ENCODE measurements at places on chromosomes 1 and 21. TPM values are rescaled to one million over a fixed set of nuclear protein-coding genes. Genes with fewer than 3 reads are reported as not detected.

Gene KLHDC8A
- not detected for total RNA-seq

DNA sequence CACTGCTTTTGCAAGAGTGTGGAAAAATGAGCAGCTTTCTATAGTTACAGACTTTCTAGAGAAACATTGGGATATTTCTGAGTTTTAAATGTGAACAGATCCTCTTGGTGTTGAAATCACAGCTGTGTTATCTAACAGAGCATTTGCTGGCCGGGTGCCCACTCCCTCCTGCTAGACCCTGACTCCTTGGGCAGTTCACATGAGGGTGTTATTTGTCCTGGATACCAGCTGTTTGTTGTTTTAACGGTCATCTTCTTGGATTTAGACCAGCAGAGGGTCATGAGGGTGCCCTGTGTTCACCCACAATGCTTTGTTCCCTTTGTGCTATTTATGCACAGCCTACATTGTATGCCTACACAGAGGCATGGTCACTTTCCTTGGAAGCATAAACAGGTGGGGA is 67.1 kb downstream of the CENPF start:
- DNase-seq: no peak

Gene WARS2
- 21.8 TPM for total RNA-seq

GRCh38 chr1:9078015-9078751 is 8.7 kb upstream of the SLC2A5 start:
- DNase-seq: no peak

Gene C2CD4D
- 2.2 TPM for total RNA-seq

GRCh38 chr1:29264773-29265389 is 28.6 kb downstream of the PTPRU start:
- DNase-seq: no peak

- no peak for DNase-seq
Observed at GRCh38 chr1:173503391-173503790, 26.3 kb downstream of the PRDX6 start.

Gene EEIG2
- total RNA-seq: 5.0 TPM

GRCh38 chr1:160534823-160535605 is 12.0 kb upstream of the SLAMF6 start:
- no peak for DNase-seq

DNA sequence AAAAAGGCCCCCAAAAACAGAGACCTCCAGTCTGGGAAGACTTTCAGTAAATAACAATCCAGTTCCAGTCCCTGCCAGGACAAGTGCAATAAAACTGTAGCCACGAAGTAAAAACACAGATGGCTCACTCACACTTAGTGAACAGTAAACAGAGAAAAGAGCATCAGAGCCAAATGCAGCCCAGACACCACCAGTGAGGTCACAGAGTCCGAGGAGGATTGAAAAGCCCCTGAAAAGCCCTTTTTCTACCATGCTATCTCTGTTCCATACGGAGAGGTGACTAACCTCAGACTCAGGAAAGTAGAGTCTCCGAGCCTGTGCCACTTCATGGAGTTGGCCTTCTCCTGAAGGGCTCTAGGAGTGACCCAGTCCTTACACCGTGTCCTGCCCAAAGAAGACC is 84.5 kb downstream of the COLGALT2 start:
- no peak for DNase-seq

DNA sequence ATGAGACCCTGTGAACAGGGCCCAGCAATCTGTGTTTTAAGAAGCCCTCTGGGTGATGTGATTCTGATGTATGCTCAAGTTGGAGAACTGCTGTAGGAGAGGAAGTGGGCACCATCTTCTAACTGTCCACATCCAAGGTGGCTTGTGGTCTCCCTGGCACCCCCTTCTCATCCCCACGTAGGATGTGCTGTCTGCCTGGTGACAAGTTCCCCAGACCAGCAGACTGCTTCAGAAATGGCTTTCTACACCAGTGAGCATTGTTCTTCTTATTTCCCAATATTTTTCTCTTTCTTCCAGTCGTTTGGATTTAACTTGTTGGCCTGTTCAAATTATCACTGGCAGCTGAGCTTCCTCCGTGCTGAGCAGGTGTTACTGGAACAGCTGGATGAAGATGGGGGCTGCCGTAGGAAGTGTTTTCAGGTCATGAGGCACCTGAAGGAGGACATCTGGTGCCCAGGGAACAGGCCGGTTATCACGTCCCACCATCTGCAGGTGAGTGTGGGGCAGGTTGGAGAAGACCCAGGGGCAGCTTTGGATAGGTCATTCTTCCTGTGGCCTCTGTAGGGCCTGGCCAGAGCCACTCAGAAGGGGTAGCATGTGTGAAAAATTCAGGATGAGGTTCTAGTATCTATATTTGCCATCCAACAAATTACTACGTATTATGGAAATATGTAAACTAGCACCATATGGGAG is 16.8 kb downstream of the MAB21L3 start:
- DNase-seq: no peak

- DNase-seq: no peak
Observed at GRCh38 chr1:5456090-5456811, 536.0 kb downstream of the NPHP4 start.

GRCh38 chr1:153253693-153254092 is 5.8 kb upstream of the LORICRIN start:
- no peak for DNase-seq

DNA sequence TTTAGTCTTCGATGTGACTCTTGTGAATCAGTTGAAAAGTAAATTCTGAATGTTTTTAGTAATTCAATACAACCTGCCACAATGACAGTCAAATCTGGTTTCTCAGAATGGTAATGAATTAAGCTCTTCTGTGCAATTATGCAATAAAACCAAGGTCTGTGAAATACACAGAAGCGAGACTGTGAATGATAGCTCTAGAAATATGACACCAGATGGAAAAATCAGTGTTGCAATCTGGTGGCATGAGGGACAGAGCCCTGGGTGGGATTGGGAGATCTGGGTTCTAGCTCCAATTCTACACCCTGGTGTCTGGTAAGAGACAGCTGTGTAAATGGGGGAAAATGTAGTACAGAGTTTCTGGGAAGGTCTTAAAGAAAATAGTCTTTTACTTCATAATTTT is 586.4 kb upstream of the ZRANB2 start:
- no peak for DNase-seq

GRCh38 chr1:147892216-147892615 is 10.4 kb upstream of the GJA8 start:
- DNase-seq: no peak

DNA sequence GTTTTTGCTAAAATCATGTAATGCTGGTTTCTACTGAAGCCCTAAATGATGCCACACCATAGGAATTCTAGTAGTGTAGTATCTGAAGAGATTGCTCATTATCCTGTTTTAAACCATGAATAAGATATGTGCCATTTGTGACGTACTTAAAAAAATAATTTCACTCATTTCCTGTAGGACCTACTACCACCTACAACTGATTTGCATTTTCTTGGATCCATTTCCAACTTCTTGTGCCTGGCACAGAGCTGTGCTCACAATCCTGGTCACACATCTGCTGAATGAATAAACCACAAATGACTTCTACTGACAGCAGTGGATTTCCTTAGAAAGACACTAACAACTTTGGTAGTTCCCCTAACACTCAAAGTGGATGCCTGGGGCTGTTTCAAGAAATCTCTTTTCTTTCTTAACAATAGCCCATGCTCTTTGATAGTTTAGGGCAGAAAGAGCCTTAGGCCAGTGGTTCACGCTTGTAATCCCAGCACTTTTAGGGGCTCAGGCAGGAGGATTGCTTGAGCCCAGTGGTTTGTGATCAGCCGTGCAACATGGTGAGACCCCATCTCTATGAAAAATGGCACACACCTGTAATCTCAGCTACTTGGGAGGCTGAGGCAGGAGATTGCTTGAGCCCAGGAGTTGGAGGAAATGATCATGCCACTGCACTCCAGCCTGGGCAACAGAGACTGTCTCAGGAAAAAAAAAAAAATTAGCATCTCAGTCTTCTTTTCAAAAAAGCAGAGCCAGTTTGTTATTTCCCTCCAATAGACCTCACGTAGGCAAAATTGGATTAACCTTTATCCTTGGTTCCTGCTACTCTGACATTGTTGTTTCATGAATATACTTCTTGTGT is 13.0 kb upstream of the BATF3 start:
- DNase-seq: no peak

GRCh38 chr1:81809808-81810207 is 9.1 kb downstream of the ADGRL2 start:
- DNase-seq: no peak

DNA sequence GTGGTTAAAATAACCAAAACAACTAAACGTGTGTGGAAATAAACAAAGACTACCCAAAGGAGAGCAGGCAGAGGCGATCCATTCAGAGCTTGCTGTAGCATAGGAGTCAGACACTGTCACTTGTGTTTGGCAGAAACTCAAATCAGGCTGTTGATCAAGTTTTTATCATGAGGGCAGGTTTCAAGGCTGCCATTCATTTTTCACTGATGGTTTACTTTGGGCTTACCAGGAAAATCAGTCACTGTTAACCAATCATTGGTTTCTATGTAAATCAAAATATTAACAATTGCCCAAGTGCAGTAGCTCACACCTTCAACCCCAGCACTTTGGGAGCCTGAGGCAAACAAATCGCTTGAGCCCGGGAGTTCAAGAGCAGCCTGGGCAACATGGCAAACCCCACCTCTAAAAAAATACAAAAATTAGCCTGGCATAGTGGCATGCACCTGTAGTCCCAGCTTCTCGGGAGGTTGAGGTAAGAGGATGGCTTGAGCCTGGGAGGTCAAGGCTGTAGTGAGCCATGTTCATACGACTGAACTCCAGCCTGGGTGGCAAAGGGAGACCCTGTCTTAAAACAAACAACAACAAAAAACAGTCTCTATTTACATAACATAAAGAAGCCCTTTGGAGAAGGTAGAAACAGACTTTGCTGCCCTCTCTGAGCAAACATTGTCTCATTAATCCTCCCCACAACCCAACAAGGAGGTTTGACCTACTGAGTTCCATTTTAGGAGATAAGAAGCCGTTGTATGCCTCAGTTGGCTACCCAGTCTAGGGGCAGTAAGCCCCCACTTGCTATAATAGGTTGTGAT is 21.1 kb upstream of the ETS2 start:
- DNase-seq: no peak

GRCh38 chr1:192993426-192994085 is 65.6 kb downstream of the UCHL5 start:
- DNase-seq: no peak

- DNase-seq: no peak
Observed at GRCh38 chr1:16717336-16718098, 22.8 kb upstream of the RNU1-4 start.

GRCh38 chr1:204714861-204715511 is 29.4 kb upstream of the LRRN2 start:
- no peak for DNase-seq

- no peak for DNase-seq
Observed at GRCh38 chr1:3077561-3077960, 8.6 kb downstream of the PRDM16 start.

Gene GNG12
- total RNA-seq: 113 TPM

Gene OBSCN
- 19.3 TPM for total RNA-seq

Gene MPL
- total RNA-seq: not detected

Gene CATSPERE
- 0.25 TPM for total RNA-seq

Gene GNAT2
- total RNA-seq: not detected

DNA sequence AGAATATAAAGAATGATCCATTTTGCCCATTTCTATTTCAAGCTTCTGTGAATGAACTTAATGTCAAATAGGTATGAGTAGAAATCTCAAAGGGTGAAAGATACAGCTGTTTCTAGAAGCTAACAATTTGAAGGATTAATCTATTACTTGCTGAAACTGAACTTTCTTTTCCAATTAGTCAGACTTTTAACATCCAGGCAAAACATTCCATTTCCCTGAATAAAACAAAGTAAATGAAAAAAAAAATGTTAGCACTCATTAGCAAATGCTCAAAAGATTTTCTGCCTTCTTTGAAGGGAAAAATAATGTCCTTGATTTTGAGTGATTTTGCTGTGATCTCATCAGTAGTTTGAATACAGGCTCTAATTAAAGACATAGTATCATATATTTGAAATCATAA is 447.6 kb upstream of the PRMT6 start:
- DNase-seq: no peak

GRCh38 chr1:206833106-206833680 is 32.2 kb upstream of the IL20 start:
- DNase-seq: no peak

Gene THRAP3
- total RNA-seq: 74.2 TPM

Gene VSIG8
- total RNA-seq: 43.0 TPM

Gene GLIS1
- total RNA-seq: 1.0 TPM

Gene DMRTA2
- total RNA-seq: not detected

Gene SPRR3
- not detected for total RNA-seq

DNA sequence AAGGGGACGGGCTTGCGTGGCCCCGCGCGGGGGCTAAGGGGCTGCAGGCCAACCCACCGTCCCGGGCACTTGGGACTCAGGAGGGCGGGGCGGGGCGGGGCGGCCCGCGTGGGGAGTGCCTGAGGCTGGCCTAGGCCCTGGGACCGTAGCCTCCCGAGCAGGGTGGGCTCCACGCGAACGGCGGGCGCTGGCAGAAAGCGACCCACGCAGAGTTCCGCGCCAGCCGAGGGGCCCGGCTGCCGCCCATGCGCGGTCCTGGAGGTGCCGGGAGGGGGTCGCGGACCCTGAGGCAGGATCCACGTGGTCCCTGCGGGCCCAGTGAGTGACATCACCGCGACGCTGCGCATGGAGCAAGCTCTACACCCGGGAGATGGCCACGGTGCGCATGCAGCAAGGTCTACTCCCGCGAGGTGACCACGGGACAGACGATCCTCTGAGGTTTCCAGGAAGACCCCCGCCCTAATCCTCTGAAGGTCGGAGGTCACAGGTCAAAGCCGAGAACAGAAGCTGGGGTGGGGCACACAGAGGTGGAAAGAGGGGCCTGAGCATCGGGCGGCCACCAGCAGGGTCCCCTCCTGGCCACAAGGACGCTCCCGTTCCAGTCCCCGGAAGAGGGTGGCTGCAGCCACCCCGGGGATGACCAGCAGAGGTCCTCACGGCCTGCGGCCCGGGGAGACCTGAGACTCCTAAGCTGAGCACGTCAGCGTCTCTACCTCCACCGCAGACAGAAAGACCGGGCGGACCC is 13.5 kb upstream of the SLC19A1 start:
- no peak for DNase-seq

DNA sequence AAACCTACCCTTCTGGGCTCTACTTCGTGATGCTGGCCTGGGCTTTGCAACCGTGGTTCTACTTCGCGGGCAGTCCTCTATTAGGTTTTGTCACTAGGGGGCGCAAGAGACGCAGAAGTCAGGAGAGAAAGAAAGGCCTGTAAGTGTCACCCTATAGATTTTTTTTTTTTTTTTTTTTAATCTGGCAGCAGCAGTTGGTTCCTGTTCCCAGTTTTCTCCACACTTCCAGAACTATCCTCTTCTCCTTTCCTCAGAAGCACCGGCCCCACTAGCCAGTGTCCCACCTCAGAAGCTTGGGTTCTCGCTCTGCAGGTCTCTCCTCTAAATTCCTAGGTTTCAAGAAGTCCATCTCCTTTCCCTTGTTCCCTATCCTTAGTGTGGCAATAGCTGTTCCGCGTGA is 9.1 kb upstream of the LCE2D start:
- no peak for DNase-seq

Gene SPATA46
- total RNA-seq: not detected

- no peak for DNase-seq
Observed at GRCh38 chr21:37787456-37787855, 128.8 kb downstream of the KCNJ6 start.

Gene PCBP3
- total RNA-seq: 2.5 TPM

GRCh38 chr1:118958937-118959631 is 29.1 kb downstream of the TBX15 start:
- no peak for DNase-seq

Gene KCNK2
- total RNA-seq: 3.4 TPM

Gene OR2L13
- not detected for total RNA-seq

- no peak for DNase-seq
Observed at GRCh38 chr1:8604041-8604945, 213.1 kb downstream of the RERE start.

GRCh38 chr1:158126425-158126824 is 54.3 kb upstream of the CD1D start:
- no peak for DNase-seq

Data from lower leg skin (tissue), 4 donors.